NCI-H446 (cell line): ENCODE measurements at places on chromosomes 4 and X.

GRCh38 chr4:88582493-88582892 lies 9.8 kb upstream of the HERC3 start:
- no peak for DNase-seq

DNA sequence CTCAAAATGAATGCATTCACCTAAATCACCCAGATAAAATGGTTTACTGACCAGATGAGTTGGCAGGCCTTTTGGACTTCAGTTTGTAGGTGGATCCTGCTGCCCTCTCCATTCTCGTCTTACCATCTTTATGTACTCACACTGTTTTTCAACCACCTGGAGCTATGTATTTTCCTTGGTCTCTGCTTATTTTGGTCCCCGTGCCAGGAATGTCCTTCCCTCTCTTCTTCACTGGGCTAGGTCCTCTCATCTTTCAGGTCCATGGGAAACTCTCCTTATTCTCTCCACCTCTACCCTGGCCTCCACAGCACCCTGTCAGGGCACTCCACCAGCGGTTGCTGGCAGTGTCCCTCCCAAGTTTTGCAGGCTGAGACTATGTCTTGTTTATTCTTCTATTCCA lies 2.6 kb downstream of the GPRIN3 start:
- no peak for DNase-seq

GRCh38 chr4:142314686-142315085 lies 531.4 kb downstream of the INPP4B start:
- no peak for DNase-seq

GRCh38 chrX:37686996-37687395 lies 1.4 kb downstream of the XK start:
- DNase-seq = peak; percentile 6

DNA sequence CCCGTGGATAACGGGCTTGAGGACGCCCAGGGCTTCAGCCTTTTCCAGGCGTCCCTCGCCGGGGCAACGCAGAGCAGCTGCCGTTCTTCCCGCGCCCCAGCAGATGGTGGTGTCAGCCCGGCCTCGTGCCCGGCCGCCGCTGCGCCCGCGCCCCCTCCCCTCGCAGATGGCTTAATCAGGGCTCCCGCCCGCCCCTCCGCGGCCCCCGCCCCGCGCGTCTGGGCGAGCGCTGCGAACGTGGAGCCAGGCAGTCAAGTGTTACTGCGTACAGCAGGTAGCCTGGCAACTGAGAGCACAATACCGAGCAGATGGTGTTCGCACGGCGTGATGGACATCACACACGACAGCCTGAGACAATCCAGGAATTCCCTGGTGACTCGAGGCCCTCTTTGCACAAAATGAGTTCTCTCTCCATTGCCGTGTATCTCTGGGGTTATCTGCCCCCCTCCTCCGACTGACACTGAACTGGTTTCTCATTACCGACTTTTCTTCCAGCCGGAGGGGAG lies 69.3 kb downstream of the MGST2 start:
- DNase-seq = peak; percentile 90
